ENCODE measurements at places on chromosomes 2 and 18.

DNA sequence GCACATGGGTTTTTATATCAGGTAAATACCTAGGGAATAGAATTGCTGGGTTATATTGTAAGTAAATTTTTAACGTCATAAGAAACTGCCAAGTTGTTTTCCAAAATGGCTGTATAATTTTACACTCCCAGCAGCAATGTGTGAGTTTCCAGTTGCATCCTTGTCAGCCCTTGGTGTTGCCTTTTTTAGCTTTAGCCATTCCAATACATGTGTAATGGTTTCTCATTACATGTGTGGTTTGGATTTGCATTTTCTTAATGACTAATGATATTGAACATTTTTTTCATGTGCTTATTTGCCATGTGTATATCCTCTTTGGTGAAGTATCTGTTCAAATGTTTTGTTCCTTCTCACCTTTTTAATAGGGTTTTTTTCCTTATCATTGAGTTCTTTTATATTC, 70.8 kb downstream of the ABI2 start:
- DNase-seq, result no peak

DNA sequence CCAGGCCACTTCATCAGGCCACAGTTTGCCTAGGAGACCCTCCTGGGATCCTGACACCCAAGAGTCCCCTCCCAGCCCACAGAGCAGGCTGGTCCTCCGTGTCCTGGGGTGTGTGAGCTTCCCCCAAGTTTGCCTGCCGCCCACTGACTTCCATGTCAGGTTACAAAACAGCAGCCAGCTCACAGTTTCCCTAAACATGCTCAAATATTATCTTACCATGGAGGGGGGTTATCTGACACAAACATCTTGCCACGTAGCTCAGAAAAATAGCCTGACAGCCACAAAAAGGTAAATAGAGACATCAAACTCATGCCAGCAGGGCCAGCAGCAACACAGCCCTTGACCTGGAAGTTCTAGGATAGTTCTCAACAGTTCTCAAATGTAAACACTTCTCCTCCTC, 346.5 kb downstream of the TNS1 start:
- no peak for DNase-seq

DNA sequence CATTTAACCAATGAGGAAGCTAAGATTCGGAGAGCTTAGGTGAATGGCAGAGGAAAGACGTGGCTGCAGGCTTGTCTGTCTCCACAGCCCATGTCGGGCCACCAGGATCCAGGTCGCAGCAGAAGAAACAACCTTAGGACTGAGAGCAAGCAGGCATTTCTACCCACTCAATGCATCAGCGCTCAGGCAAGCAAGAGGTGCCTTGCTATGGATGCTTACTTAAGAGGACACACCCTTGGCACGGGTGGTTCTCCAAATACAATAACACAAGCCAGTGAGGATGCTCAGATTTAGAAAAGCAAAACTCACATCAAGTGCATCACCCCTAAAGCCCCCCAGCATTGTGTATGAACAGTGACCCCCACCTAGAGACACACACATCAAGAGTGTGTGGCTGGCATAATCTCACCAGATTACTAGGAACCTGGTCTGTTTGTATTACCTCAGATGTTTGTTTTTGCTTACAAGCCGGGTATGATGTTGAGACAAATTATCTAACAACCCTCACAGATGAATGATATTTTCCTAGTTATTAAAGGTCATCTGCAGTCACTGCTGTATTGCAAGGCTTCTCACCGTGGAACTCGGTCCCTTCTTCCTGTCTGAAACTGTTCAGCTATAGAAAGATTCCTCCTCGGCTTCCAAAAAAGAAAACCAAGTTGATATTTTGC, 34.2 kb upstream of the NPAS2 start:
- DNase-seq, result no peak

- no peak for DNase-seq
These were observed 100.8 kb upstream of the KCTD1 start for GRCh38 chr18:26649193-26649543.

GRCh38 chr2:232162187-232162586, 200.7 kb downstream of the DIS3L2 start:
- no peak for DNase-seq
